ENCODE measurements at places on chromosomes 12 and 14.

DNA sequence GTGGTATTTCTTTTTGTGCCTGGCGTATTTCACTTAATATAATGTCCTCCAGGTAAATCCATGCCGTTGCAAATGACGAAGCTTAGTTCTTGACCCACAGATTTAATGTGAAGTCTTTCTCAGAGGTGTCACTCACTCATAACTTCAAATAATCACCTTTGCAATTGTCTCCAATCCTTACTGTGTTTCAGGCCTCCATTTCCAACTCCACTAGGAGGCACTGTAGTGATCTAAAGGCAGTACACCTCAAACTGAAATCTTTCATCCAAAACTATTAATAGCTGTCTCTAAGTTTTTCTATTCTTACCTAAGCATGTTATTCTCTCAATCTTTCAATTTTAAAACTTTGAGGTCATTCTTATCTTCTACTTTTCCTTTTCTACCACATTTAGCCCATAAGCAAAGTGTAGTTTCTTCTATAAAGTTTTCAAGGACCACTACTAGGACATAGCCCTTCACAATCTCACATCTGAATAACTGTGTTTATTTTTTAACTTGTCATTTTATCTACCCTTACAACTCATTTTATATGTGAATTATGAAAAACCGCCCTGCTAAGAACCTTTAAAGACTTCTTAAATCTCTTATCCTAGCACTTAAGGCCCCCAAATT is 25.5 kb upstream of the FBXO34 start:
- DNase-seq, result no peak

GRCh38 chr12:94679554-94680195 is 29.3 kb upstream of the TMCC3 start:
- peak; percentile 44 for DNase-seq

GRCh38 chr14:74223016-74223415 is 16.2 kb upstream of the VSX2 start:
- DNase-seq, result no peak

GRCh38 chr12:11812241-11812585 is 162.7 kb downstream of the ETV6 start:
- no peak for DNase-seq

- peak; percentile 34 for DNase-seq
Observed at GRCh38 chr14:99327050-99327449, 55.1 kb upstream of the BCL11B start.

DNA sequence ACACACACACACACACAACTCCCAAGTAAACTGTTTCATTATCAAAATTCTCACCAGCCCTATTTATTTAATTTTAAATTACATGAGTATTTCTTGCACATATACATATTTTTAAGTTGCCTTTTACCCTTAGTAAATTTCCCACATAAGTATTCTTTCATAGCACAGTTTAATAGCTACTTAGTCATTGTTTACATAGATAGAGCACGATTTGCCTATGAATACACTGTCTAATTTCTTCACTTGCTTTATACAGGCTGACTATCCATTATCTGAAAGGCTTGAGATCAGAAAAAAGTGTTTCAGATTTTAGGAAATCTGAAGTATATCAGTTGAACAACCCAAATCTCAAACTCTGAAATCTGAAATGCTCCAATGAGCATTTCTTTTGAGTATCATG is 30.9 kb downstream of the NIN start:
- no peak for DNase-seq

- DNase-seq, result no peak
Observed at GRCh38 chr14:61382842-61383241, 61.5 kb downstream of the PRKCH start.

- no peak for DNase-seq
Observed at GRCh38 chr12:91361864-91362263, 179.2 kb upstream of the DCN start.

DNA sequence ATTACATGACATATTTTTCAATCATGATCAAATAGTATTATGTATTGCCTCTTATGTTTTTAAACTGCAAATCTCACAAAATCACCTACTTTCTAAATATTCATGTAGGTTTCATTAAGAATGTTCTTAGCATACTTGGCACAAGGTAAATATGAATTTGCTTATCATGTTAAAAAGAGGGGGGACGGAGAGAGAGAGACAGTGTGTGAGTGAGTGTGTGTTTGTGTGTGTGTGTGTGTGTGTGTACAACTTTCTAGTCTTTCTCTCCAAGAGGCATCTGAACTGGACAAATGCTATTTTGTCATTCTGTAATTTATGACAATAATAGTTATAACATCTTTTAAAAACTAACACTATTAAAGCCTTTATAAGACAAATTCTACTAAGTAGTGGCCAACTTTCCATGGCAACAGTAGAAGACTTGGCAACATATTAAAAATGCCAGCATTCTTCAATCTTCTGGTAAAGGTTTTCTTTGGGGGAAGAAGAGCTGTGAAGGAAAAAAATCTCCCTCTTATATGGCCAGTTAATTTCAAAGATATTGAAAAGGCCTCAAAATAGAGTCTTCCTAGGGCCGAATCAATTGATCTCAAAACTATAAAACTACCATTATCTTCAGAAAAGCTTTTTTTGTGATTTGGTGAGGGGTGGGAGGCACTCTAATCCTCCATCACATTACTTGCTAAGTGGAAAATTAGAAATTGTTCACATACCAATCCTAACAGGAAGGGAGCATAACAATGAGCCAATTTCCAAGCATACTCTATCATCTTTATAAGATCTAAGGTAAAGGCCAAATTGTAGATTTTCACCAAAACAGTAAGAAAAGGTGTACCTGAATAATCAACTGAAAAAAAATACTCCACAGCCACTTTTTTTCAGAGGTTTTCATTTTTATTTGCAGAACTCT is 28.2 kb downstream of the CDK17 start:
- DNase-seq, result no peak
